AG09319 (cell line): ENCODE measurements at places on chromosomes 7 and 10.

GRCh38 chr10:43125881-43126731 lies 12.1 kb upstream of the CSGALNACT2 start:
- DNase-seq, result no peak

GRCh38 chr7:105493196-105493922 lies 28.7 kb downstream of the PUS7 start:
- DNase-seq, result no peak

- no peak for DNase-seq
Observed at GRCh38 chr7:5396542-5396941, 27.1 kb downstream of the TNRC18 start.

GRCh38 chr7:144812379-144813283 lies 23.2 kb downstream of the TPK1 start:
- no peak for DNase-seq

GRCh38 chr7:108598153-108598552 lies 28.5 kb downstream of the DNAJB9 start:
- DNase-seq, result no peak

- DNase-seq, result no peak
Observed at GRCh38 chr10:61812052-61812721, 89.3 kb upstream of the ARID5B start.

- peak; percentile 8 for DNase-seq
Observed at GRCh38 chr10:28393956-28394568, 91.2 kb upstream of the MPP7 start.

DNA sequence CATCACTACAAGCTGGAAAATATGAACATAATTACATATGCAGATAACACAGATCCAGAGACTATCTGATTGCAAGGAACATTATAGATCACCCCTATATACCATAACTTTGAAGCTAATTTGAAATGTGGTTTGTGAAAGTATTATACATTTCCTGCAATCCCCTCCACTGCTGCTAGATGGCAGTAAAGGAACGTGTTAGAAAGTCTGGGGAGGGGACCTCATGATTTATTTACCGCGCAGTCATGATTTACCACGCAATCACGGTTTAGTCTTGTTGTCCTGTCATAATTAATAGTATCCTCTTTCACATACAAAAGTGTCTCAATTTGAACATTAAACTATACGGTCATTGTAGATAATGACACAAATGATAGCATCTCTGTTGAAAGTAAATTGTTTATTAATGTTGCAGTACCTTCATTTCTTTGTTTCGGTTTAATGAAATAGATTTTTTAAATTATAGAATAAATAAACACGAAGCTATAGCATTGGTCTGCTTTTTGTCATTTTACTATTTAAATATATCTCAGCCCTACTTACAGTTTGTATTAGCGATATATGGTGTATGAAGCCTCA lies 145.3 kb upstream of the PRSS1 start:
- peak; percentile 29 for DNase-seq
